ENCODE measurements at places on chromosomes 4 and X.

DNA sequence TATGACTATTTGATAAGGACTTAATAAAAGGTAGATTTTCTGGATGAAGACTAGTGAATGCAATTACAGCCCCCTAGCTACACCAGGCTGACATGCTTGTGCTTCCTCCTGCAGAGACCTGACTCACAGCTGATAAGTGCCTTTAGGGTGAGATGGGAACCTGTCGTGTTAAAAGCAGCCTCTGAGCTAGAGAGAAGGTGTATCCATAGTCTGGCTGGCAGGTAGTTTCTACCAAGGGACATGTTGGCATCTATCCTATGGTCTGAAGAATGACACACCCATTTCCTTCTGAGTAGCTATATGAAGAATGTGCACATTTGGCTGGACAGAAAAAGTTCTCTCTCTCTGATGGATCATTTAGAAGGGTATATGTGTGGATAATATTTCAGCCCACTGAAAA, 64.1 kb downstream of the PARM1 start:
- no peak for DNase-seq

- DNase-seq: no peak
Measured at GRCh38 chr4:4685810-4686795, 144.3 kb upstream of the STX18 start.

DNA sequence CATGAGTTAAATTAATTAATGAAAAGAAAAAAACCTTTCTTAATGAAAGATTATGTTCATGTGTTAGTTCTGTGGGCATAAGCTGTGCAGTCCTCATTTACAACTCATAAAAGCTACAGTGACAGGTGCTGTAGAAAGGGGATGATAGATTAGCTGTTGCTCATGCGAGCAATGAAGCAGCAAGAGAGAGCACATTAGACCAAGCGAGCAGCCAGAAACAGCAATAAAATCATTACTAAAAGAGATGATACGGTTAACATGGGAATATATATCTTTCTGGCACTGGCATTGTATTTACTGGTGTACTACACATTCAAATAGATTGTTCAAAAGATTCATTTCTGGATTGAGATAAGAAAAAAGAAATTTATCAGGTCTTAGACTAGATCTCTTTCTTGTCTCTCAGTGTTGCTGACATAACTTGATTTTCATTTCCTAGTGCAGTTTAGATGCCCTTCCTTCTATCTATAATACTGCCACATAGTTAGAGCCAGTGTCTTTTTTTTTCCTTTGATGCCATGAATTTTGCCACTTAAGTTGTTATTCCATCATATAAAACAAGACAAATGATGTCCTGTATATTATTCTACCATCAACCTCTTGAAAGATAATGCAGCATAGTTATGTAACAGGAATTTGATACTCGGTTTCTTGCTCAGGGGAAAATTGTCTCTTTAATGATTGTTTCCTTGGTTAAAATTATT, 164.6 kb downstream of the BANK1 start:
- no peak for DNase-seq

DNA sequence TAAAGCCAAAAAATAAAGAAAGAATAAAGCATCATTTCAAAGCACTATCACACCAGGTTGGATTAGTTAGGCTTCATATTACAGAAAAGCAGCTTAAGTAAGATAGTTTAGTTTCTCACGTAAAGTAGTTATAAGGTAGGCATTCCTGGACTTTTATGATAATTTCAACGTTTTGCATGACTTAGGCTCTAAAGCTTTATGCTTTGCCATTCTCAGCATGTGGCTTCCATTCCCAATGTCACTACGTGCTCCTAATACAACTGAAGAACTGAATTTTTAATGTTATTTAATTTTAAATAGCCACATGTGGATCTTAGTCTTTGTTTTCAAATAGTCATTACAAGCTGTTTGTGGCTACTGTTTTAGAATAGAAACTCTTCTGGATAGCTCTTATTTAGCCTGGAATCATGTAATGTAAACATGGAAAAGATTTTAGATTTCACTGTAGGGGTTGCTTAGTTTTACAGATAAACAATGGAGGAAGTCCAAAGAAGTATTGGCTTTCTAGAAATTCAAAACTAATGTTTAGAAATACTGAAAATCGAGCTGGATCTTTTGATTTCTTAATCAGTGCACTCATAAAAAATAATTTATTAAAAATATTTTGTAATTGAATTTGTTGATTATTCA, 710.0 kb downstream of the IL1RAPL1 start:
- no peak for DNase-seq

DNA sequence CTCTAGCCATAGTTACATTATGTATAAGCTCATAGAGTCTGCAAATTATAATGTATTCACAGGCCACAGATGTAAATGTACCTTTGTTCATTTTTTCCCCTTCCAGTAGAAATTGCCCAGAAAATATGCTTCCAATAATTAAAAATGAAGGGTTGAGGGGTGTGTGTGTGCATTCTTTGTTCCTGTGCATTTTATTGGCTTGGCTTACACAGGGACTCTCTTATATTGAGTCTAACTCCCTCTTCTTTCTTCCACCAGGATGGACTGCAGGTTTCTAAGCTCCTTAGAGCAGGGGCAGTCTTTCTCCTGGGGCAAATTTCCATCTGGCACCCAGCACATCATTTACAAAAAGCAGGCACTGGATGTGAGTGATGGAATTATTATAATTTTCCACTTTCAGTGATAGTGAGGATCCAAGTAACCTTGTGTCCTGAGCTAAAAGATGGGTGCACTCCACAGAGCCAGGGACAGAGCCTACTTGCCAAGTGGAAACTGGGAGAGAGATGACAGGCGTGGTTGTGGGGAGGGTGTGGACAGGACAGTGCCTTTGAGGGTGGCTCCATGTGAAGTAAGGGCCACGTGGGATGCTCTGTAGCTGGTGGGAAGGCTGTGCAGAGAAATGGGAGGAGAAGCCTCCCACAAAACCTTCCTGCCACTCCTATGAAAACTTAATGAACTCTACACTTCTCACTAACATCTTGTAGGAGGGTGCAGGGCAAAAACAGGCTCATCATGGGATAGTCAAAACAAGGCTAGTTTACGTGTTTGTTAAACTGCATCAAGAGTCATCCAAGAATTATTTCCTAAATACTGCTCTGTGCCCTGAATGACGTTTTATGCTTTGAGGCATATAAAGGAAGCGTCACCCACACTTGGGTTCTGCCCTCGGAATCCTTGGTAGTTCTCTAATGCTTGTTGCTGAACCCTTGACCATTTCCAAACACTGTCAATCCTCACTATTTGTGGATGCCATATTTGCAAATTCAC, 16.0 kb downstream of the IGFBP7 start:
- DNase-seq: no peak

GRCh38 chr4:16802044-16802443, 96.4 kb downstream of the LDB2 start:
- no peak for DNase-seq

DNA sequence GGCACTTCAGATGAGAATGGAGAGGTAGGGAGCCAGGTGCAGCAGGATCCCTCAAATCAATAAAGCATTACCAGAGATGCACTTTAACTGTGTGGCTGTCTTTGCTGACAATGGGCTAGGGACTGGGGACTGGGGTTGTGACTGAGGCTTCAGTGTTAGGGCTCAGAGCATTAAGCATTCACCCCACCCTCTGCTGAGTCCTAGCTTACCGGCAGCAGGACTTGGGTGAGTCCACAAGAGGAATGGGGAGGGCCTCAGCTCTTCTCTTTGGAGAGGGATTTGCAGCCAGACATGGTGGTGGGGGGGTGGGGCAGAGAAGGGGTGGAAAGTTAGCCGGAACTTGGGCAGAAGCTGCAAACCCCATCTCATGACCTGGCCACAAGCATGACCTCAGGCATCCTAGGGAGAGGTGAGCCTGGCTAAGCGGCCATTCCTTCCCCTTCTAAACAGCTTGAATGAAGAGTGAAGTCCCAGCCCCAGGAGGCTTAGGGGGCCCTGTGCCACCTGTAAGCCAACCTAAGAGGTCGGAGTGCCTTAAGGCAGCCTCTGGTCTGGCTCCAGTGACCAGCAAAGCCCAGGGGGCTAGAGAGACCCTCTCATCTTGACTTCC, 78.4 kb downstream of the STARD8 start:
- DNase-seq: no peak

GRCh38 chr4:126937846-126938422, 694.8 kb upstream of the INTU start:
- DNase-seq: no peak

DNA sequence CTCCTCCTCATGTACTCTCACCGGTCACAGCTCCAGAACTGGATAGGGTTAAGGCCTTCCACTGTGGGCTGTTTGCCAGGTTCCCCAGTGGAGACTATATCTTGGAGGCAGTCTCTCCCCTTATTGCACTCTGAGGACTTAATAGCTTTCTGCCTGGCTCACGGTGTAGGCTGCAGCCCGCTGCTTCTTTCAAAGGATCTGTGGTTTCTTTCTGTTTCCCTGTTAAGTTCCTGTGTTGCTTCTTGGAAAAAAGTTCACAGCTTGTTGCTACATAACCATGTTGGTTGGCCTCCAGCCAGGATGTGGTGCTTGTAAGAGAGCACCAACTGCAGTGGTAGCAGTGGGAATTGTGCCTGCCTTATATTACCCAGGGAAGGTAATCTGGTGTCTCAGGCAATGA, 24.9 kb upstream of the ZDHHC15 start:
- DNase-seq: no peak

- no peak for DNase-seq
Measured at GRCh38 chr4:139511320-139511719, 44.7 kb downstream of the SETD7 start.

- DNase-seq: no peak
Measured at GRCh38 chr4:150855981-150856510, 159.0 kb downstream of the LRBA start.

GRCh38 chrX:6701085-6701484, 166.2 kb upstream of the VCX3A start:
- no peak for DNase-seq

- DNase-seq: no peak
Measured at GRCh38 chr4:115851918-115852766, 738.7 kb upstream of the NDST4 start.

GRCh38 chr4:165864271-165864670, 8.8 kb upstream of the TLL1 start:
- no peak for DNase-seq

GRCh38 chr4:65834707-65835106, 164.4 kb upstream of the EPHA5 start:
- DNase-seq: no peak

DNA sequence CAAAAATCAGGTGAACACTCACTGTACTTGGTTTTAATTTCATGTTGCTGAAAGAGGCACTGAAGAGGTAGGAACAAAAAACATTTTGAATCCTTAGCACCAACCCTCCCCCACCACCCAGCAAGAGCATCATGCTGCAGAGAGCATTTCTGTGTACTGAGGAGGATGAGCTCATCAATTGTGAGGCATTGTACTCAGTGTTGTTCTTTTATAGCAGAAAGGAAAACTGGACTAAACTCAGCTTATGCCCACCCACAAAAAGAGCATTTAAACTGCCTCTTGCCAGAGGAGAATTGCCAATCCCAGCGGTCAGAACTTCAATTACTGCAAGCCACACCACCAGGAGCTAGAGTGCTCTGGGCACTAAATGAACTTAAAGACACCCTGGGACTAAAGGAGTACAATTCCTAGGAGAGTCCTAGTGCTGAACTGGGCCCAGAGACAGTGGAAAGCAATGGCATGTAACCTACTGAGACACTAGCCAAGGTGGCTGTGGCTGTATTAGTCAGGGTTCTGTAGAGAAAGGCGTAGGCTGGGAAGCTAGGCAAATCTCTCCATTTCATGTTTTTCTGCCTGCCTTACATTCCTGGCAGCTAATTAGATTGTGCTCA, 280.7 kb upstream of the KLHL4 start:
- DNase-seq: no peak

DNA sequence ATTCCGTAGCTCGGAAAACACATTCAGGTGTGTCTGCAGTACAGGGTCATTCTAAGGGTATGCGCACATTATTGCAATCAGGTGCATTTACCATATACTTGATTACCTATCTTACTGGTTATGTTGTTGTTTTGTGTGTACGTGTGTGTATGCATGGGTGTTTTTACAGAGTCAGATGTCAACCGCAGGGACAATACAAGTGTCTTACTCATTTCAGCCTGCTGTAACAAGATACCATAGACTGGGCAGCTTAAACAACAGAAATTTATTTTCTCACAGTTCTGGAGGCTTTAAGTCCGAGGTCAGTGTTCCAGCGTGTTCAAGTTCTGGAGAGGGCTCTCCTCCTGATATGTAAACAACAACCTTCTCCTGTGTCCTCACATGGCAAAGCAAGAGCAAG, 316.7 kb downstream of the DMD start:
- DNase-seq: no peak

DNA sequence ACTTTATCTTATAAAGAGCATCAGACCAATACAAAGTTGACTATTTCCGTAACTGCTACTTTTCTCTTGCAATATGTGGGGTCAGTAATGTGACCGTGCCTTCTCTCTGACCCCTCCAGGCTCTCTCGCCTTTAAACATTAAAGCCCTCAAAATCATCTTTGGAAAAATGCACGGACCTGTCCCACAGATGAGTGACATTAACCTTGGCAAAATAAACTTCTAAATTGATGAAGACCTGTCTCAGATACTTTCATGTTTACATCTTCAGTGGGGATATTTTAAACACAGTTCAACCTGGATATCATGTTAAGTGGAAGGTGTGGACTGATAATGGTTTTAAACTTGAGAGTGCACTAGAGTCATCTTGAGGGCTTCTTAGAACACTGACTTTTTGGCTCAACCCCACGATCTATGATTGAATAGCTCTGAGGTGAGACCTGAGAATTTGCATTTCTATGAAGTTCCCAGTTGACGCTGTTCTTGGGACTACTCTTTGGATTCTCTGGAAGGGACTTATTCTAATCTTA, 26.7 kb upstream of the CXCL3 start:
- DNase-seq: no peak

DNA sequence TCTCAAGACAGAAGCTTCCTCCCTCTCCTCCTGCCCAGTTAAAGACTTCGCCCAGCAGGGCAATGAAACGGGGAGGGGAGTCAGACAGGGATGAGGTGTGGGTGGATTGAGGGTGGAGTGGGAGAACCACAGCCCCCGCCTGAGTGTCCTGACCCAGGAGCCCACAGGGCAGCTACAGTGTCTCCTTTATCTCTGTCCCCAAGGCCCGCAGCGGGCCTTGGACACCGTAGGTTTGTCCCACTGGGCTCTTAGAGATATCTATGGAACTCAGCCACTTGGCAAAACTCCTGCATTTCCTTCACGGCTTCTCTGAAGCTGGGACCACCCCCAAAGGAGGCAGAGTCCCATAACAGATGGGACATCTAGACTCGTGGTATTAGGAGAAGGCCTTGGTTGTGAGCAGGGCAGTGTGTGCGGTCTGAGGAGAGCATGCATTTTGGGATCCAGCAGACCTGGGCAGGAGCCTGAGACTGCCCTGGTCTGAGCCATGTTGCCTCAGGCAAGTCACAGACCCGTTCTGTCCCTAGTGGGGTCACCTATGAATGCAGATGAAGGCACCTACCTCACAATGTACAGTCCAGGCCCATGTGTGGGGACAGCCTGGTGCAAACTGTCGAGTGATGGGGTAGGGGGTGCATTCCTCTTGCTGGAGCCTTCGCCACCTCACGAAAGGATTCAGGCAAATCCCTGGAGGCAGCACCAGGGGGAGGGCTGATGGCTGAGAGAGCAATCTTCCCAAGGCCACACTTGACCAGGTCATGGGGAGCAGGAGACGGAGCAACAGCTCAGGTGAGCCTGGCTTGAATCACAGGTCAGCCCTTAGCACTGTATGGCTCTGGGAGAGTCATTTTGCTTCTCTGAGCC, 225.7 kb upstream of the PSAPL1 start:
- DNase-seq: no peak

- DNase-seq: no peak
Measured at GRCh38 chrX:7654316-7654715, 188.7 kb upstream of the VCX start.

Measured in NCI-H774 (cell line).